Ureter (tissue), 1 donor: ENCODE measurements at places on chromosomes 2 and 18. TPM values are rescaled to one million over a fixed set of nuclear protein-coding genes. Genes with fewer than 3 reads are reported as not detected.

DNA sequence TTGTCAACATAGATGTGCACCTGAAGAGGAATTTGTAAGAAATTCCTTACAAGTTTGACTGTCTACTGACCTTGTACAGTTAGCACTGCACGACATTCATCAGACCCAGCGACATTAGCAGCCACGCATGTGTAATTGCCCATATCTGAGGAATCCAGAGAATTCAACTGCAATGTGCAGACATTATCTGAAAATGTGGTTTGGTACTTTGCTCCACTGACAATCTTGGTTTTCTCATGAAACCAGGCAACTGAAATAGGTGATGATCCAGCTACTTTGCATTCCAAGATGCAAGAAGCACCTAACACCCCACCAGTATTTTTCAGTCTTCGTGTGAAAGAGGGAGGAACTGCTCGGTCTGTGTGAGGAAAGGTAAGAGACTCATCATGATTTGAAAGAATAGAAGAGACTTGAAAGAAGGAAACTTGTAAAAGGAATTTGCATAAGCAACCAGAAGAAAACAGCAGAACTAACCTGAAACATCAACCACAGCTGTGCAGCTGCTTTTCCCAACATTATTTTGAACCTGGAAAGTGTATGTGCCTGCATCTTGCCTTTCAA lies 83.4 kb downstream of the TTN start:
- DNase-seq = no peak

DNA sequence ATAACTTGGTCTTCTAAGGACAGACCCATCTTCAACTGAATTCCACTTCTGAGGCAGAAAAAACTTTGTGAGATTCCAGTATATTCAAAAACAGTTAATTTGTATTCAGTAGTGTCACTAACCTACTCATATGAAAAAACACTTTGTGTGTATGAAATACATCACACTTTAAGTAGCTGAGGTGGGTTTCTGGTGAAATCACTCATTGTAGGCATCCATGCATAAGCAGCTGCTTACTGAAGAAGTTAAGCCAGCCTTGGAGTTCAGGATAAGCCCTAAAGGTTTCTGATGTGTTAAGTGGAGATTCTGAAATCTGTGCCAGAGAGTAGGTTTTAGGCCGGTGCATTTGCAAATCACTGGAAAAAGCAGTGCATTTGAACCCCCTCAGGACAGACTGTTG lies 128.2 kb downstream of the BCL2 start:
- DNase-seq = no peak

GRCh38 chr18:75031717-75032317 lies 177.1 kb downstream of the PTGR3 start:
- DNase-seq = no peak

DNA sequence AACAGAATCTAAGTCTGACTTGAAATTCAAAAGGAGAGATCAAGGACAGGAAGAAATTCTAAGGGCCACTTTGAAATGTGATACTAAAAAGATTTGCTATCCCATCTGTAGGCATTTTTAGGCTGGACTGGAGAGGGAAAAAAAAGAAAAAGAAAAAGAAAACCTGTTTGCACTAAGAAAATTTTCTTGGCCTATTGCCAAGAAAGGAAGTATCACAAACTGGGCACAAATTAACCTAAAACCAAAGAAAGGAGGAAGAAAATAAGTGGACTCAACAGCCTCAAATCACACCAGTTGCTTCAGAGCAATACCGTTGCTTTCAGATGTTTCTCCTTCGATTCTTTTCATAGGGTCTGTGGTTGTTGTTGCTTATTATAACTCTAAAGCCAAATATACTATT lies 287.9 kb upstream of the VRK2 start:
- no peak for DNase-seq

DNA sequence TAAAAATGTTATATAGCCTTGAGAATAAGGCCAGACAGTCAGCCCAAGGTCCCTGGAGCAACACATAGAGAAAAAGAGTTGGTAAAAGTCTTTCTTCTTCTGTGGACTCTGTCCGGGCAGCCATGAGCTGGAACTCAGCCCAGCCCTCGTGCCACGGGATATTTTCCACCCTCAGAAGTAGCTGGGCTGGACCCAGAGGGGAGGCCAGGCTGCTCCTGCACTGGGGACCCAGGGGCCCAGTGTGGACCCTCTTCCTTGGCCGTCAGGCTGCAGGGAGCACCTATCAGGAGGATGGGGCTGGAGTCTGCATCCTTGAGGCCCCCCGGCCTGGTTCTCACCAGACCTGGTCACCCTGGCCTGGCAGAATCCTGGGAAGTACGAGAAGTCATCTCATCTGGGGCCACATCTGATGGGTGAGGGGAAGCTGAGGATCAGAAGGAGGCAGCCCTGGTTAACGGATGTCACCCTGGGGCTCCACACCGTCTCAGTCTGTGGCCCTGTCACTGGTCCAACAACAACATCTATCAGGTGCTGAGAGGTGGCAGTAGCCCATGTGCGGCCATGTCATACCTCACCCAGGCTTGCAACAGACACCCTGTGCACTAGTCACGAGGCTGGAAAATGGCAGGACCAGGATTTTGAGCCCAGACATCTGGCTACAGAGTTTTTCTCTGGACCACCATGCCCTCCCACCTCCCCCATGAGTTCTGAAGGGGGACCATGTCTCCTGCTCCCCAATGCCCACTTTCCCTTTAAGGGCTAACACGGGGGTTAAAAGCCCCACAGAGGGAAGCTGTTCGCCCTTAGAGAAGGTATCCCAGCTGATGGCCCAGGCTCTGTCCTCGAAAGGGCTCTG lies 33.0 kb downstream of the SDC1 start:
- DNase-seq = no peak

- no peak for DNase-seq
Observed at GRCh38 chr2:190911813-190912212, 31.2 kb downstream of the GLS start.

GRCh38 chr18:49728542-49728941 lies 84.8 kb downstream of the ACAA2 start:
- no peak for DNase-seq

GRCh38 chr2:671787-672605 lies 5.2 kb downstream of the TMEM18 start:
- no peak for DNase-seq

GRCh38 chr2:231480781-231481180 lies 16.5 kb upstream of the NCL start:
- DNase-seq = no peak

DNA sequence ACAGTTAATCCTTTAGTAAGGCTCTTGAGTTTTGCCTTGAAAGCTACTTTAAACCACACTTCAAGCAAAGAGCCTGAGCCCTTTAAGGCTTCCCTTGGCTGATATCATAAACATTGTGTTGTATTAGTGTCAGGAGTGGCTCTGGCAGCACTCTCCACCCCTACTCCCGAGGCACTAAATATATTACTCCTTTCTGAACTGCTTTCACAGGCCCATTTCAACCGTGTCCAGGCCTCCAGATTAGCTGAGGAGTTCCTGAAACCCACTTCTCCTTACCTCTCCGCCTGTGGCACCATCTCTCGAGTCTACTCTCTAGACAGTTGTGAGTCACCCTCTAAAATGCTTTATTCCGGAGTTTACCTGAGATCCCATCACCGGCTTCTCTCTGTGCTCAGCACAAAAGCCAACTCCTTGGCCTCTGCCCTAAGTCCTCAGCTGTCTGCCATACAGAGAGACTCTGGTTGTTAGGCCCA lies 14.4 kb upstream of the STON1 start:
- DNase-seq = no peak

DNA sequence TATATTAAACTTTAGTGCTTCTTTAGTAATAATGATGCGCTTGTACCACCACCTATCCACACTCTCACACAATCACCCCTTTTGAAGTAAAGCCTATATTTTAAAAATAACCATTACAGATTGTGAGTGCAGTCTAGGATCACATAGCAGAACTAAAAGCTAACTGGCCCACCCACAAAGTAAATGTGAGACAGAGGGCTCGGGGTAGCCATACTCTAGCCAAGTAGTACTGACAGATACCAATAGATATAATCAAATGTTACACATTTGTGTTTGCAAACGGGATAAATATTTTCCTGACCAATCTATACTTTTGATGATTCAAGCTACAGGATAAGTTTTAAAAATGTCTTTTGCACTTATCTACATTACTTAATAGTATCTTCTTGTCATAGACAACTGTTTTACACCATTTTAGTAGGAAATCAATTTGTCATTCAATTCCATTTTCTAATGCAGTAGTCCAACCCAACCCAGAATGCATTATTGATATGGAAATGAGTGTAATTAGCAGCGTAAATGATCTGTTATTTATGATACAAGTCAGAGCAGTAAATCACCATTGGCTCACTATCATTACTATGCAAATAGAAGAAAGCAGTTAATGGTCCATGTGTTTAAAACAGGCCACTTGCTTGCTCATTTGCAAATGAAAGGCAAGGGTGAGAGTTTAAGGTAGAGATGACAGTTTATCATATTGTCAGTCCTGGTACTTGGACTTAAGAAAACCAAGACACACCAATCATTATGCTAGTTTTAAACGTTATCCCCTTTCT lies 111.8 kb downstream of the ERBB4 start:
- no peak for DNase-seq

DNA sequence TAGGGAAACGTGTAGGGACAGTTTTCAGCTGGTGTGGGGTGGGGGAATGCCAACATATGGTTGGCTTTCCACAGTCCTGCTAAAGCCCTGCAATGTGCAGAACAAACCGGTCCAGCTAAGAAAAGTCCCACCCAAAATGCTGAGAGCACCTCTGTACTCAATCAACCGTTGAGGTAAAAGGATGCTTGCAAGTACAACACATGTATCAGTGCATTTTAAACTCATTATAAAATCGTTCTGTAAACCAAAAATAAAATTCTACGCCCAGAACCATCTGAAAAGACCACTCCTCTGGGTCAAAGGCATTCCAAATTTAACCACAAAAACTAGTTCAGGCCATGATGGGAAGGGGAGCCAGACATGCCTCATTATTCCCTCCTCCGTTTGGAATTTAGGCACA lies 2.0 kb upstream of the TYMS start:
- DNase-seq = no peak

GRCh38 chr2:223019390-223019930 lies 32.5 kb upstream of the KCNE4 start:
- DNase-seq = no peak

DNA sequence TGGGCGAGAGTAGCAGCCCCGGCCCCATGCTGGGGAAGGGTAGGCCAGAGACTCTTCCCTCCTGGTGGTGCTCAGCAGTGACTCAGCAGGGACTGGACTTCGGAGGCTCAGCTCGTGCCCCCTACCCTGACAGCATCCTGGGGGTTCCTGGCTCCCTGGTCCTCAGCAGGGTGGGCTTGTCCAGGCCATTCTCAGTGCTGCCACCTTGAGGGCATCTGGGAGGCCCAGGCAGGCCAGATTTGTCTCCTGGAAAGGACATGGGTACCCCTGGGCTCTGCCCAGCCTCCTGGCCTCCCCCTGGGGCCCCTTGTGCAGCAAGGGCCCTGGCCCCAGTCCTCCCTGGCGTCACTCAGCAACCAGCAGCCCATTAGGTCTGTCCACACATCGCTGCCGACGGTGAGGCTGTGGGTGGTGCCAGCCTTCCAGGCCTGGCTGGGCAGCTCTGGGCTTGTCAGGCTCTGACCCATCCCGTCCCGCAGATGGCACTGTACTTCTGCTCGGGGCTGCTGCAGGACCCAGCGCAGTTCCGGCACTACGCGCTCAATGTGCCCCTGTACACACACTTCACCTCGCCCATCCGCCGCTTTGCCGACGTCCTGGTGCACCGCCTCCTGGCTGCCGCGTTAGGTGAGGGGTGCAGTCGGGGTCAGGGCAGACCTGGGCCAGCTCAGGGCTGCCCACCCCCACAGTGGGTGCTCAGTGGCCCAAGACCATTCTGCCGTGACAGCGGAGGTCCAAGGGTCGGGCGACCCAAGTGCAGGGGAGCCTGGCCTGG lies 45.0 kb upstream of the ALPP start:
- DNase-seq = peak; percentile 67

Gene CFC1B
- not detected for total RNA-seq

Gene SLC23A3
- total RNA-seq = 1.6 TPM

Gene KLHL14
- 0.29 TPM for total RNA-seq

Gene MAP3K19
- not detected for total RNA-seq

Gene BMPR2
- total RNA-seq = 74.6 TPM
